T-helper 9 cell (primary cell): ENCODE measurements at places on chromosomes 2 and 18.

- no peak for DNase-seq
Observed at GRCh38 chr18:3367491-3368091, 82.4 kb upstream of the TGIF1 start.

DNA sequence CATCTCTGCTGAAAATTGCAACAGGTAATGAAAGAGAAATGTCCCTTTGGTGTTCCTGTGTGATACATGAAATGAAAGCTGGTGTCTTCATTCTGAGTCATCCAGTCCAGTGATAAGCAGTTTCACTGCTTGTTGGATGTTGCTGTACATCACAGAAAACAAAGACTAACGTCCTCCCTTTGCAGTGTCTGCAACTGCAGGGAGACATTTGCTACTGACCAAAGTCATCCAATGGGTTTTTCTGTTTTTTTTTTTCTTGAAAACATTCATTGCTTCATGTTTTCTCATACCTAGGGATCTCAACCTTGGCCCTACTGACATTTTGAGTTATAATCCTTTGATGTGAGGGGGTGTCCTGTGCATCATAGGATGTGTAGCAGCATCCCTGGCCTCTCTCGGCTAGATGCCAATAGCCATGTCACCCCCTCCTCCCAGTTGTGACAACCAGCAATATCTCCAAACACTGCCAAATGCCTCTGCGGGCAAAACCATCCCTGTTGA lies 63.6 kb upstream of the FZD5 start:
- no peak for DNase-seq

DNA sequence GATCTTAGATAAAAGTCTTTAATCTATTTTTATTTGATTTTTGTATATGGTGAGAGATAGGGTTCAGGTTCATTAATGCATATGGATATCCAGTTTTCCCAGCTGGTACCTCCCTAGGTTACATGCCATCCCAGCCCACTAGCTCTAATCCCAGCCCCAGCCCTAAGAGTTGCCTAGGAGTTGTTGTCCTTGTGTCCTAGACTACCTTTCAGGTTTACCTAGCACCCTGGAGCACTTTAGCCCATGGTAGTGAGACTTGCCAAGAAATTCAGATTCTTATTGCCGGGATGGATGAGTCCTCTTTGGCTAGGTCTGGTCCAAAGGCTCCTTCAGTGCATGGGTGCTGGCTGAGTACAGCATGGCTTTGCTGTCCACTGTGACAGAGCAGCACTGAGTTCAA lies 40.5 kb downstream of the ZNF638 start:
- DNase-seq = no peak

DNA sequence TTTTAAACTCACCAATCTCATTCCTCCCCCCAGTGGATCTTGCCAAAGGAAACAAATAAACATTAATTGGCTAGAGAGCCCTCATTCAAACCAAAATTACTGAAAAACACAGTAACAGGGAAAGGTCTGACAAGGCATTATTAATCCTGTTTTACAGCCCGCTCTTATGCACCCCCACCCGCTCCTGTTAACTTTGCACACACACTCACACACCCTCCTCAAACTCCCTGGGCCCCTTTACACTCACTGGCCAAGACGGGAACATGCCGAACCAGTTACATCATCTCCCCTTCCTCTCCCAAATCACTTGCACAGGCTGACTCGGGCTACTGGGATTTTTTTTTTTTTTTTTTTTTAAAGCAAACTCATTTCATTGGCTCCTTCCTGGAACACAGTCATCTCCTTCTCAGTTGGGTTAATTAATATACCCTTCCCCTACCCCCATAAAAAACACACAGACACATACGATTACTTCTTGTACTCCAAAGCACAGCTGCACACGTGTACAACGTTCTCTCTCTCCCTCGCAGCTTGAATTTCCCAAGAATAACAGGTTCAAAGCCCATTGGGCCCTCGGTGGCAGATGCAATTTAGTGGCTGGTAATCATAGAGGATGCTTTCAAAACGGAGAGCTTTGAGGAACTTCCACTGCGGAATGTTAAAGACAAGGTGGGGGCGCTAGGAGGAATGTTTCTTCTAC lies 31.8 kb downstream of the KLF7 start:
- DNase-seq = no peak

DNA sequence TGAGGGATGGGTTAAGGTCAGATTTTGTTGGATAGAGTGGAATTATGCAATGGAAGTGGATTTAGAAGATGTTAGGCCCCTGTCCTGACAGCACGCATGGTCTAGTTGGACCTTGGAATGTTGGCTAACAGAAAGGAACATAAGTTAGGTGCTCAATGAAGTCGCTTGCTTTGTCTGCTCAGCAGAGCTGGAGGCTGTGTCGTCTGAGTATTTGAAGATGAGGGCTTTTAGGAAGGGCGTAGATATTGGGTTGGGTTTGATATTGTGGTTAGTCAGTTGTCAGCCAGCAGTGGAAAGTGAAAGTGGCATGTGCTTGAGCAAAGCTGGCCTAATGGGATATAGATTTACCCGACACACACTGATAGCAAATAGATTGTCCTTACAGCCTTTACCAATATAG lies 239.3 kb downstream of the PRKCE start:
- DNase-seq = no peak

DNA sequence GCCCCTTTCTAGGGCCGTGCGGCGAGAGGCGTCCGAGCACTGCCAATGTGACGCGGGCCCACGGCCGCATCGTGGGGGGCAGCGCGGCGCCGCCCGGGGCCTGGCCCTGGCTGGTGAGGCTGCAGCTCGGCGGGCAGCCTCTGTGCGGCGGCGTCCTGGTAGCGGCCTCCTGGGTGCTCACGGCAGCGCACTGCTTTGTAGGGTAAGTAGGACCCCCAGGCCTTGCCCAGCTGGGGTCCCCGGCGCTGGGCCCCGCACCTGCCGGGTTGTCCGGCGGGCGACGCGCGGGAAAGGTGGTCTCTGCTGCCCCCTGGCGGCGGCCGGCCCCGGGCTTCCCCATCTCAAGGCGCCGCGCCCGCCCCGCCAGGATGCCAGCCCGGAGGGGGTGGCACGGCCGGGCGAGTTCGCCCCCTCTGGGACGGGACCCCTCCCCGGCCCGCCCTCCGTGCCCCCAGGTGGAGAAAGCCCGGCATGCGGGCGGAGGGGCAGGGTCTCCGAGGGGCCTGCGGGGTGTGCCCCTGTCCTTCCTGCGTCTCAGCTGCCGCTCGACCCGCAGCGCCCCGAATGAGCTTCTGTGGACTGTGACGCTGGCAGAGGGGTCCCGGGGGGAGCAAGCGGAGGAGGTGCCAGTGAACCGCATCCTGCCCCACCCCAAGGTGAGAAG lies 1.9 kb downstream of the PRSS56 start:
- DNase-seq = peak; percentile 74

DNA sequence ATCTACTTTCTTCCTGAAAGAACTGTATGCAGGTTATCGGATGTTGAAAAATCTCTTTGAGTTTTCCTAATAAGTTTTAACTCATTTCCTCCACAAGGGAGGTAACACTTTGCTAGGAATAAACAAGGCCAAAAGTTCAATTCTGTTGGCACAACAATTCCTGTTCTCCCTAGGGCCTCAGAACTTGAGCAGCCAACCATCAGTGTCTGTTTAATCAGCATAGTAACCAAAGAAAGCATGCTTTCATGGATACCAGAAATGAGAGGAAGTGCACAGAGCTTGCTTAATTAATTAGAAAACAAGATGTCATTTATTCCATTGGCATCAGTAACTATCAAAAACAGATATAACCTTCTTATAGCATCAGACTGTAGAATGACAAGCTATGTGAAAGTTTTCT lies 503.2 kb upstream of the CNTNAP5 start:
- no peak for DNase-seq
